Astrocyte of the spinal cord (primary cell): ENCODE measurements at places on chromosomes 2 and 18.

DNA sequence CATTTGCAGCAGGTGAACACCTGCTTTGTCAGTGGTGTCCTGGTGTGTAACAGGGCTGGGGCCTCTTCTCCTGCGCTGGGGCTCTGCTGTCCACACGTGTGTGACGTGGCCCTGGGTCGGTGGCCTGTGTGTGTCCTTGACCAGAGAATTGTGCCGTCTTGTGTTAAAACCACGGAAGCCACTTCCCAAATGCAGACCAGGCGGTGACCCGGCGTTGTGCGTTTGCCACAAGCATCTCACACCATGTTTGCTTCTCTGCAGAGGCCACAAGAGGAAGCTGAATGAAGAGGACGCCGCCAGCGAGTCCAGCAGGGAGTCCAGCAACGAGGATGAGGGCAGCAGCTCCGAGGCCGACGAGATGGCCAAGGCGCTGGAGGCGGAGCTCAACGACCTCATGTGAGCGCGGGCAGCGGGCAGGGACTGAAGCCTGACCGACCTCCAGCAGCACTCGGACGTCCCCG lies 44.3 kb upstream of the KCNG2 start:
- no peak for DNase-seq

GRCh38 chr2:205692104-205692503 lies 9.8 kb downstream of the NRP2 start:
- DNase-seq, result no peak

- DNase-seq, result no peak
Observed at GRCh38 chr2:8851811-8852560, 14.6 kb upstream of the KIDINS220 start.

- DNase-seq, result no peak
Observed at GRCh38 chr2:63364866-63365265, 223.4 kb downstream of the WDPCP start.

DNA sequence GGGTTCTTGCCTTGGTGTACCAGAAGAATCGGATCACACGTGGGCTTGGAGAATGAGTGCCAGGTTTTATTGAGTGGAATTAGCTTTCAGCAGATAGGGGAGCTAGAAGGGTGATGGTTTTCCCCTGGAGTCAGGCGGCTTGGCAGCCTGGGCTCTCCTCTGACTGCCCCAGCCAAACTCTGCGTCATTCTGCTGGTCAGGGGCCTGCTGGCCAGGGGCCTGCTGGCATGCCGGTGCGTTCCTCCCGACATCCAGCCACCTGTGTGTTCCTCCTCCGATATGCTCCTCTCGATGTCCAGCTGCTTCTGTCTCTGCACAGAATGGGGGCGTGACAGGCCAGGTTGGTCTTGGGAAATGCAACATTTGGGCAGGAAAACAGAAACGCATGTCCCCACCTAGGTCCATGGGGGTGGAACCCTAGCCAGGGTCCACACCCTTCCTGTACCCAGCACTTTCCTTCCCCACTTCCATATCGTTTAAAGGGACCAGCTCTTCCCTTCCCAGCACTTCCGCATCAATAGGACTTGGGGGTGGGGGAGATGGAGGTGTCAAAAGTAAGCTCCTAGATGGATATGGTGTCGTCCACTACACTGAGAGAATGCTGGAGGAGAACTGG lies 85.3 kb downstream of the VWA3B start:
- no peak for DNase-seq

DNA sequence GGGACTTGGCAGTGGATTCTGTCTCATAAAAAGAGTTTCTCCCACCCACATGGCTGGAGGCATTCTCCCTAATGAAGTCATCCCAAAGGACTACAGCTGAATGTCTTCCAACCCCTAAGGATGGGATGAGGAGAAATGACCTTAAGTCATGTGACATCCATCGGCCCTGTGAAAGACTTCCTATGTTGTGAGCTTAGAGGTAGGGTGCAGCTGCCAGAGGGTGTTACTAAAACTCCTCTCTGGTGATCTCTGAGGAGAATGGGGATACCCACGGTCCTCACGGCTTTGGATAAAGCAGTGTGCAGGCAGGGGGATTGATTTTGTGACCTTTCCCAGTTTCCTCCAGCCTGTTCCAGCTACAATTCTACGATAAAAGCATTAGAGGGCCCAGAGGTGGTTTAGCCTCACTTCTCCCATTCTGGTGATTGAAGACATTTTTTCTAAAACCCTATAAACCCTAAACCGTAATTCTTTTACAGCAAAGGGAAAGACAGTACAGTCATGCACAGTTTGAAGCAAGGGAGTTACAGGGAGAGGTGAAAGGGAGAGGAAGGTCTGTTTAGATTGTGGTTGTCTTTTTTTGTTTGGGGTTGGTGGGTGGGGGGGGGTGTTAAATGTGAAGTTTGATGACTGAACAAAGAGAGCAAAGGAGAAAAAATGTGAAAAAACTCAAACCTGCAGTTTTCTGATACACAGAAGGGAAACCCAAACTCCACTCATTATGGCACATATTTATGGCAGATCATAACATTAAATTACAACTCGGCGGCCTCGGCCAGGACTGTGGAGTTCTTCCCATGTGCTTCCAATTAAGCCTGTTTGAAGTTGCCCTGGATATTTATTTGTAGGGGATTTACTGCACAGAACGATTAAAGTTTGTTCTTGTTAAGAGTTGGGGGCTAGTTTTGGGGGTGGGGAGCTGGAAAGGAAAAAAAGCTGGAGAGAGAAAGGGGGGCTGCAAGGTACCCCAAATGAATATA lies 26.6 kb upstream of the SLC14A2 start:
- peak; percentile 90 for DNase-seq

DNA sequence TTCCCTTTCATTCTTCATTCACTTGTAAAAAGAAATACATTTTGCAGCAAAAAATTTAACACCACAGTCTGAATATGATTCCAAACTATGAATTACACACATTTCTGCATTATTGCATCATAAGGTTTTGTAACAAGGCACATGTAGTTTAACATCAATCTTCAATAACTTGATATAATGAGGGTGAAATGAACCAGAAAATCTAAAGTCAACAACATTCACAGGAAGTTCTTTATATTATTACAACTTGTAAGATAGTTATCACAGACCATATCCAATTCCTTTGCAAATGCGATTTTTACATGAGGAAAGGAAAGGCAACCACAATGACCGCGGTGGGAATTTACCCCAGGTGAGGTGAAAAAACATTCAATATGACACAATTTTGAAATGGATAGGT lies 213.3 kb downstream of the NAPG start:
- DNase-seq, result peak; percentile 10

- no peak for DNase-seq
Observed at GRCh38 chr2:144011098-144011497, 508.8 kb downstream of the ZEB2 start.
